ENCODE measurements at places on chromosomes 5 and 9.
A peak's percentile ranks its signal among the peaks of the same experiment; 100 is the strongest.

GRCh38 chr9:38047301-38048251 lies 21.5 kb downstream of the SHB start:
- DNase-seq, result peak; percentile 99

DNA sequence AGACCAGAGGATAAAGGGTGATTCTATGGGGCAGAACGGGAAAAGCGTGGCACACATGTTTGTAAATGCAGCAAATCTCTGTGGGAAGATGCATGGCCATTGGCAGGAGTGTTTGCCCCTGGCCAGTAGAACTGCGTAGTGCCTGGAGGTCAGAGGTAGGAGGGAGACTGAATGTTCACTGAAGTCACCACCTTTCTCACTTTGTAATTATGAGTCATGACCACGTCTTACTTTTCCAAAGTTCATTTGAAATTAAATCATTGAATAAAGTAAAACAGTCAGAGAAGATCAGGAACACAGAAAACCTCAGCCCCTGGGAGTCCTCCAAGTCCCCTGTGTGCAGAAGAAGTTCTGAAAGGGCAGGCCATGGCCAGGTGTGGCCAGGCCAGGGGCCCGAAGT lies 4.6 kb downstream of the PTGES start:
- DNase-seq, result no peak

DNA sequence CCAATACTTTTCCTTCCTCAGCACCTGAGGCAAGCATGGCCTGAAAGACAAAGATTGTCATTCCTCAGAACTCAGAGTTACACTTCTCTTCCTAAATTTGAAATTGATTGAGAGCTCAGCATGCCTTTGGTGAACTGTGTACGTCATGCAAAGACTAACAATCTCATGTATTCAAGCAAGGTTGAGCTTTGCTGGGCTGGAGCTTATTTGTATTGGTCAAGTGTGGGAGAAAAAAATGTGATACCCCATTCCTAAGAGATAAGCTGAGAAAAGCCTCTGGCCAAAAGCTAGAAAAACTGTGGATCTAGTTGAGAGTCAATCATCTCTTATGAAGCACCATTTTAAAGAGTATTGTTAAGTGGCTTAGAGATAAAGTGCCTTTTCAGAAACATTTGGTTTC lies 392.2 kb downstream of the RASEF start:
- no peak for DNase-seq

GRCh38 chr9:17580119-17580518 lies 1.3 kb downstream of the SH3GL2 start:
- DNase-seq, result no peak

- peak; percentile 79 for DNase-seq
These were observed 105.3 kb upstream of the COL5A1 start for GRCh38 chr9:134536101-134536900.

- no peak for DNase-seq
These were observed 333.9 kb downstream of the DIRAS2 start for GRCh38 chr9:90308691-90309090.

DNA sequence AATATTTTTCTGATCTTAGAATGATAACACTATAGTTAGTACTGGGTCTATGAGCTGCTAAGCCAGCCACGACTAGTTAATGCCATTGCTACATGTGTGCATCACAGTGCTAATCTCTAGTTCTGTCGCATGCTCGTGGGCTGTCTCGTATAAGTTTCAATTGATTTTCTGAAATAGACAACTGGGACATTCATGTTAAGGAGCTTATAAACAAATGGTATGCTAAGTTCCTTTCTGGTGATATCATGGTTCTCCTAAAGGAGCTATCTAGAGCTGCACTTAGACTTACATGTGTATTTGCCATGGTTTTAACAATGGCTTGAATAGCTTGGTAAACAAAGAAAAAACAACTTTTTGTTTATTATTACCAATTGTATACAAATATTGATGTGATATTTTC lies 46.2 kb downstream of the F2RL2 start:
- no peak for DNase-seq

GRCh38 chr5:9667906-9668305 lies 37.8 kb upstream of the TAS2R1 start:
- no peak for DNase-seq

DNA sequence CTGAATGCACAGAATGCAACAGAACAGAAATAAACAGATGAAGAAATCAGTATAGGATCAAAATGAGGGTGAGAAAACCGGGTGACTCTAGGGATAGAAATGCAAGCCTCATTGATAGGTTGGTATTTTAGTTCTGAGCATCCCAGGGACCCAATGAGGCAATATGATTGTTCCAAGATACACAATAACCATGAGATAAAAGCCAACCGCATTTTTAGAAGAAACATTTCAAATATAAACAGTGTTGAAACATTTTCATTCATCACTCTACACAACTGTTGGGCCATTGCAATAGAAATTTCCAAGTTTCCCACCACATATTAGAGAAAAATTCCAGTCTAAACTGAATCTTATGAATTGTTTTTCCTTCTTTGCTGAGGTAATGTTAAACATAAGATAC lies 452.3 kb upstream of the PTGER4 start:
- no peak for DNase-seq

GRCh38 chr9:16002816-16003215 lies 450.0 kb downstream of the CCDC171 start:
- DNase-seq, result peak; percentile 11

- DNase-seq, result peak; percentile 22
These were observed 329.3 kb downstream of the PIK3R1 start for GRCh38 chr5:68544648-68545552.

DNA sequence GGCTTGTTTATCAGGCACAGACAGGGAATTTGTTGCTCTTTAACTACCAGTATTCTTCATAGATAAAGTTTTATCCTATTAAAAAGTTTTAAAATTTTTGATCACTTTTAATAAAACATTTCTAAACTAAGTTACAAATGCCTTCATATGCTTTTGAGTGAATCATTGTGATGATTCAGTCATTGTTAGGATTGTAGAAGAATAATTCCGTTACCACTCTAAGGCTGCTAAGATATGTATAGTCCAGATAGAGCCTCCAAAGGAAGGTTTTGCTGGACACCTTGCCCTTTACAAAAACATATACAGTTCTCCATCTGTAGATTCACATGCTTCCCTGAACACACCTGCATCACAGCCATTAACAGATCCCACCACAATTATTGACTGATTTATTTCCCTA lies 233.7 kb downstream of the SPOCK1 start:
- DNase-seq, result peak; percentile 4

- DNase-seq, result no peak
These were observed 5.7 kb upstream of the WWC1 start for GRCh38 chr5:168285696-168286095.

GRCh38 chr9:131628459-131629225 lies 83.3 kb downstream of the PRRT1B start:
- no peak for DNase-seq

GRCh38 chr5:173968154-173968797 lies 20.7 kb upstream of the C5orf47 start:
- no peak for DNase-seq

Measured in HT1080 (cell line).